Smooth muscle cell of bladder (primary cell): ENCODE measurements at places on chromosomes 13 and 19. TPM values are rescaled to one million over a fixed set of nuclear protein-coding genes. Genes with fewer than 3 reads are reported as not detected.

Gene ZNF549
- total RNA-seq: 4.7 and 4.9 TPM in 2 replicates

Gene ZNF420
- 6.4 and 8.7 TPM in 2 replicates for total RNA-seq

Gene GIPC3
- total RNA-seq: not detected in 2 replicates

Gene IZUMO2
- total RNA-seq: not detected in 2 replicates
